ENCODE measurements at places on chromosomes 12 and 14.

DNA sequence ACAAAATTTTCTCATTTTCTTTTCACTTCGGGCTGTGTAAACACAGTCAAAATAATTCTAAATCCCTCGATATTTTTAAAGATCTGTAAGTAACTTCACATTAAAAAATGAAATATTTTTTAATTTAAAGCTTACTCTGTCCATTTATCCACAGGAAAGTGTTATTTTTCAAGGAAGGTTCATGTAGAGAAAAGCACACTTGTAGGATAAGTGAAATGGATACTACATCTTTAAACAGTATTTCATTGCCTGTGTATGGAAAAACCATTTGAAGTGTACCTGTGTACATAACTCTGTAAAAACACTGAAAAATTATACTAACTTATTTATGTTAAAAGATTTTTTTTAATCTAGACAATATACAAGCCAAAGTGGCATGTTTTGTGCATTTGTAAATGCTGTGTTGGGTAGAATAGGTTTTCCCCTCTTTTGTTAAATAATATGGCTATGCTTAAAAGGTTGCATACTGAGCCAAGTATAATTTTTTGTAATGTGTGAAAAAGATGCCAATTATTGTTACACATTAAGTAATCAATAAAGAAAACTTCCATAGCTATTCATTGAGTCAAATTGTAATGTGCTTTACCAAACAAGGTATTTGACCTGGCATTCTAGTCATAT, 4.8 kb downstream of the CDKN1B start:
- no peak overlapping the region for H3K27ac ChIP-seq
- peaks cover 55% of the 10 kb centered on the region for H3K4me1 ChIP-seq
- peak overlapping the region; percentile 83 for H3K4me3 ChIP-seq
- no peaks in the 10 kb centered on the region for H3K27me3 ChIP-seq
- DNase-seq, result no peak

DNA sequence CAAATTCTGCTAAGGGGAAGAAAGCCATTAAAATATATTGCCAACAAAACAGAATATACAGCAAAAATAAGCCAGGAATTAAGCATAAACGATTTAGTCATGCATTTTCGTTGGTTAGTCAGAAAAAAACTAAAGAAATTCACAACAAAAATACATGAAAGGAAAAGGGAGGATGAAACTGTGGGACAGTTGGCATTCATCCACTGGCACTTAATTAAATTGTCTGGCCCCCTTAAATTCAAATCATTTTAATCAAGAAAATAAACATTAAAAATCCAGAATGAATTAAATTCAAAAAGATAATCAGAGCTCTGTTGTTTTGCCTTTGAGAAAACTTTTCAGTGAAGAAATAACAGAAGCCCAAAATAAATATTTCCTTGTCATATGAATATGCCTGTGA, 264.6 kb upstream of the TMTC1 start:
- H3K27me3 ChIP-seq, result no peaks in the 10 kb centered on the region
- no peak overlapping the region for H3K4me3 ChIP-seq
- H3K4me1 ChIP-seq, result no peaks in the 10 kb centered on the region

DNA sequence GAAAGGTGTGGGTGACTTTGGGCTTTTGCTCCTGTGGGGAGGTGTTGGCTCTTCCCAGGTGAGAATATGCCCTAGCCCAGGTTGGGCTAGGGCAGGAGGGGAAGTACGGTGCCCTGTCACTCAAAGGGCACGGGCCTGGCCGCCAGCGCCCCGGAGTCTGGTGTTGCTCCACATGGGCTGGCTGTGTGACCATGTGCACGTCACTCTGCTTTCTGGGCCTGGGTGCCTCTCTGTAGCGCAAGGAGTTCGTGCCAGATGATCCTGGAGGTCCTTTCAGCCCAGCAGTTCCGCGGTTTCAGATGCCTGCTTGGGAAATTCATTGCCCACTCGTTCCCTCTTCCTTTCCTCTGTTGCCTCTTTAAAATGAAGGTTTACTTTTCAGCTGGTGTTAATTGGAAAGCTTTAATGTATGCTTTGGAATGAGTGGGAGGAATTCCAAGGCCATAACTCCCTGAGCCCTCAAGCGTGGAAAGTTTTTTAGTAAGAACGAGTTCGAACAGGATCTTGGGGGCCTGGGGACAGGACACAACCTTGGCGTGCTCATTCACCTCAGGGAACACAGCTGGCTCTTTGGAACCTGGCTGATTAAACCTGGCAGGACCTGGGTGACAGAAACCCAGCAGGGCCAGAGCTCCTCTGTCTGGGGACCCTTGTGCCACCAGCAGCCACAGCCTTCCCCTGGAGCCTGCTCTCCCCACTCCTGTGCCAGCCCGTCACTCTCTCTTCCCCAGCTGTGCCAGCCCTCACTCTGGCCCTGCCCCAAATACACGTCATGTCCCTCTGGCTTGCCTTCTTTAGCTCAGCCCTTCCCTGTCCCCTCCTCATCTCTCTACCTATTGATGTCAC, 42.8 kb downstream of the TSPAN9 start:
- DNase-seq, result peak; percentile 80
- peaks cover 82% of the 10 kb centered on the region for H3K4me1 ChIP-seq
- H3K27ac ChIP-seq, result peak overlapping the region; percentile 79
- H3K27me3 ChIP-seq, result peaks cover 9% of the 10 kb centered on the region
- H3K4me3 ChIP-seq, result no peak overlapping the region

DNA sequence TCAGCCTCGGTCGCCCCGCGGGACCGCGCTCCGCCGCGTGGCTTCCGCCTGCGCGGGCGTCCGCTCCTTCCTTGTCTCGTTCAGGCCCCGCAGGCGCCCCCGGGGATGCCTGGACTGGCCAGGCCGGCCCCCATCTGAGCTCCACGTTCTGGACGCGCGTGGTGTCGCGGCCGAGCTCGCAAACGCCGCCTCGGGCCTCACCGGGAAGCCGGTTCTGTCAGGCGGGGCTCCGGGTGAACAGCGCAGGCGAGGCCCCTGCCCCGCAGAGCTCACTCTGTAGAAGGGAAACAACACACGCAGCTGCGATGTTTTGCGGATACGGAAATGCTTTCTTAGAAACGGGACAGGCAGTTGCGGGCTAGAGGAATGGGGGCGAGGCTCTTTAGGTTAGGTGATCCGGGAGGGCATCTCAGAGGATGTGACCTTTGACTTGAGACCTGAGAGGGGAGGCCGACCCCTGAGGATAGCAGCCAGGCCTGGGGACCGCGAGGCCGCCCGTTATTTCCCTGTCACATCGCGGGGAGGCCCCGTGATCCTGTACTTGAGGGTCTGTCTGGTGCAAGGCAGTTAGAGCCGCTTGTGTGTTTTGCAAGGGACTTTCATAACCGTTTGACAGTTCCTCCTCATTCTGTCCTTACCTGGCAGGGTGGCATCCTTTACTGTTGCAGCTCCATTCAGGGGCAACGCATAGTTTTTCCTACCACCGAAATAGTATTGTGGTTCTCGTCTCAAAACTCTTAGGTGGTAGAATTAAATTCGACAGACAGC, 584 bp downstream of the VRK1 start:
- no peaks in the 10 kb centered on the region for H3K36me3 ChIP-seq
- no peaks in the 10 kb centered on the region for H3K27me3 ChIP-seq
- DNase-seq, result no peak
- peaks cover 19% of the 10 kb centered on the region for H3K4me1 ChIP-seq

DNA sequence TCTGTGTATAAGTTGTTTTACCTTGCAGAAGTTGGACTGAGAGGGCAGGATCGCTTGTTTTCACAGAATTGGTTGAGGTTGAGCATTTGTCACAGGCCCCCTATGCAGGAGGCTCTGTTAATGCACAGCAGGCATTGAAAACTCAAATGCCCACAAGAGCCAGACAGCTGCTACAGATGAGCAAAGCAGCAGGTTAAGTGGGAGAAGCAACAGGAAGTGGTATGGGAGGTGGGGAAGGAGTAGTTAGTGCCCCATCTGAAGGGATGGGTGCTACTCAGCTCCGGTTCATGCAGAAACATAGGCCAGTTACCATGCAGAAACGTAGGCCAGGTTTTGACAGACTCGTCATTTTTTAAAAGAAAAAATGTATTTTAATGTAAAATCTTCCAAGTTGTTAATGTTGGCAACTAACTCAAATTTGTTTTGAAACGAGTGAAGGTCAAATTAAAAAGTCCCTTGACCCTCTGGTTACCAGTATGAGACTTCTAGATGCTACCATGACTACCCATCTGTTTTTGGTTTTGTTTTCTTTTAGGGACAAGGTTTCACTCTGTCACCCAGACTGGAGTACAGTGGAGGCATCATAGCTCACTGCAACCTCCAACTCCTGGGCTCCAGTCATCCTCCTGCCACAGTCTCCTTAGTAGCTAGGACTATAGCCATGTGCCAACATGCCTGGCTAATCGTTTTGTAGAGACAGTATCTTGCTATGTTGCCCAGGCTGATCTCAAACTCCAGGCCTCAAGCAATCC, 84.7 kb upstream of the FRMD6 start:
- no peaks in the 10 kb centered on the region for H3K4me1 ChIP-seq
- no peaks in the 10 kb centered on the region for H3K36me3 ChIP-seq
- DNase-seq, result no peak
- H3K4me3 ChIP-seq, result no peak overlapping the region
- H3K27me3 ChIP-seq, result no peaks in the 10 kb centered on the region

DNA sequence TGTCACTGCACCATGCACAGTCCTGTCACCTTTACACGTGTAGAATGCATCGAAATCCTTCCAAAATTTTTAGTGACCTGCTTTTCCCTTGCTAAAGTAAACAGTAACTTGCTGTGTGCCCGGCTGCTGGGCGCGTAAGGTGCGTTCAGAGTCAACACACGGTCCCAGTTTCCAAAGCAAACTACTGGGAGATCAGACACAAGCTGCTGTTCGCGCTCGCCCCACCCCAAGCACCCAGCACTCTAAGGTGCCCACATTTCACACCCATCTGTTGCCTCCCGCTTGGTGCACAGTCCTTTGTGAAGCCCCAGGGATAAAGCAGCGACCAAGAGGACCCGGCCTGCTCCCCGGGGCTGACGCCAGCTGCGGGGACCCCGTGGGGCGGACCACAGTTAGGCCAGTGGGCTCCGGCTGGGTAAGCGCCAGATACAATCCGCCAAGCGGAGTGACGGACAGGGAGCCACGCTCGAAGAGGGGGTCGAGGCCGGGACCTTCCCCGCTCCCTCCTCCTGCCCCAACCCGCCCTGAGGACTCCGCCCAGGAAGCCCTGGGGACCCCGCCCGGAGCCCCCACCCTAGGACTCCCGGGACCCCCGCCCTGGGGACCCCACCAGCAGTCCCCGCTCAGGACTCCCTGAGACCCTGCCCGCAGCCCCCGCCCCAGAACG, 633 bp downstream of the STX2 start:
- no peak for DNase-seq
- H3K4me3 ChIP-seq, result peak overlapping the region; percentile 89
- no peaks in the 10 kb centered on the region for H3K36me3 ChIP-seq
- H3K4me1 ChIP-seq, result peaks cover 17% of the 10 kb centered on the region
